CD4-positive, alpha-beta T cell treated with Interleukin-15 for 4 hours (primary cell): ENCODE measurements at places on chromosomes 16 and 17.

- no peak for DNase-seq
Observed at GRCh38 chr16:56013962-56014552, 138.9 kb upstream of the CES5A start.

GRCh38 chr17:57471868-57472368 is 215.6 kb downstream of the MSI2 start:
- no peak for DNase-seq

DNA sequence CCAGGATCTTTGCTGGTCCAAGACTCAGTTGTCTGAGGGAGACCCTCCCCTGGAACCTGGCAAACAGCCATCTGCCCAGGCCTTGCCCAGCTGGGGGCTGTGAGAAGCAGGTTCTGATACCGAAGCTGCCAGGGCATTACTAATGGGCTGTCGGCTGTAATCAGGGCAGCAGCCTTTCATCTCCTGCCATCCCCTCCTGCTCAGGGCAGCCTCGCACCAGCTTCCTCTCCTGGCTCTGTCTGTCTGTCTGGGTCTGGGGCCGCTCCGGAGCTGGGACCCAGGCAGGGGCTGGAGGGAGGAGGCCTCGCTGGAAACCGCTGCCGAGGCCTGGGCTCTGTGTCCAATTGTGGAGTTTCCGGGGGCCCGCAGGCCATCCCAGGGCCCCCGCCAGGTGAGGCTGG is 21.6 kb upstream of the BRD7 start:
- no peak for DNase-seq

- DNase-seq, result no peak
Observed at GRCh38 chr17:35534576-35535093, 2.8 kb downstream of the SLFN12L start.
